A549 treated with dexamethasone at 1 μM for 4 hours (cell line): ENCODE measurements at places on chromosomes 2 and 18. TPM values are rescaled to one million over a fixed set of nuclear protein-coding genes. Genes with fewer than 3 reads are reported as not detected.

PPP4R3B gene
- total RNA-seq = 24.3 to 38.0 TPM (median 33.4 TPM) in 5 replicates

ZNF396 gene
- 0.58 to 0.75 TPM (median 0.64 TPM) in 5 replicates for total RNA-seq

TMEM87B gene
- 14.4 to 18.7 TPM (median 16.7 TPM) in 5 replicates for total RNA-seq

KCTD1 gene
- 32.9 to 44.0 TPM (median 40.8 TPM) in 5 replicates for total RNA-seq

SLC40A1 gene
- 1.4 to 2.0 TPM (median 1.7 TPM) in 5 replicates for total RNA-seq

WIPF1 gene
- total RNA-seq = 16.9 to 30.3 TPM (median 24.7 TPM) in 5 replicates

ZNF892 gene
- total RNA-seq = 0.36 to 0.91 TPM (median 0.69 TPM) in 5 replicates

SCN7A gene
- not detected in 5 replicates for total RNA-seq

STK16 gene
- total RNA-seq = 25.9 to 30.2 TPM (median 28.5 TPM) in 5 replicates

AGAP1 gene
- total RNA-seq = 14.6 to 25.3 TPM (median 22.9 TPM) in 5 replicates

IER3IP1 gene
- total RNA-seq = 18.3 to 31.5 TPM (median 20.7 TPM) in 5 replicates

MYO5B gene
- 6.9 to 8.7 TPM (median 7.3 TPM) in 5 replicates for total RNA-seq

ITGB6 gene
- 0.35 to 1.2 TPM (median 0.60 TPM) in 5 replicates for total RNA-seq

CDK5R2 gene
- 5.9 to 9.3 TPM (median 8.1 TPM) in 5 replicates for total RNA-seq

MC4R gene
- not detected in 5 replicates for total RNA-seq

COBLL1 gene
- total RNA-seq = 4.5 to 6.9 TPM (median 6.0 TPM) in 5 replicates

TWIST2 gene
- total RNA-seq = 8.1 to 12.9 TPM (median 12.3 TPM) in 5 replicates

COL5A2 gene
- 46.6 to 84.3 TPM (median 73.8 TPM) in 5 replicates for total RNA-seq

FSIP2 gene
- 0.02 TPM in 1 of 5 replicates, not detected in the others for total RNA-seq

DNAH6 gene
- 0.01 to 0.12 TPM (median 0.04 TPM) in 4 of 5 replicates, not detected in the other for total RNA-seq

TMEM237 gene
- 16.3 to 21.5 TPM (median 20.6 TPM) in 5 replicates for total RNA-seq

C2orf66 gene
- total RNA-seq = 0.05 TPM in 1 of 5 replicates, not detected in the others

RABL2A gene
- total RNA-seq = 6.7 to 10.9 TPM (median 9.0 TPM) in 5 replicates

ANKRD36C gene
- 2.9 to 4.9 TPM (median 3.5 TPM) in 5 replicates for total RNA-seq

SCN3A gene
- 0.01 to 0.02 TPM (median 0.02 TPM) in 3 of 5 replicates, not detected in the others for total RNA-seq

MAB21L4 gene
- total RNA-seq = 0.14 to 0.36 TPM (median 0.29 TPM) in 5 replicates

KCTD18 gene
- 9.5 to 13.0 TPM (median 11.5 TPM) in 5 replicates for total RNA-seq

IL36G gene
- not detected in 5 replicates for total RNA-seq

IGFBP2 gene
- total RNA-seq = 69.4 to 100.0 TPM (median 96.6 TPM) in 5 replicates

PLA2R1 gene
- 1.7 to 2.7 TPM (median 2.2 TPM) in 5 replicates for total RNA-seq

COLEC11 gene
- total RNA-seq = 0.47 to 0.83 TPM (median 0.69 TPM) in 5 replicates

TDRD15 gene
- not detected in 5 replicates for total RNA-seq

SMAD7 gene
- 22.5 to 25.0 TPM (median 24.2 TPM) in 5 replicates for total RNA-seq

RAB6C gene
- total RNA-seq = not detected in 5 replicates

TLX2 gene
- 0.17 to 0.31 TPM (median 0.21 TPM) in 5 replicates for total RNA-seq

DHRS9 gene
- total RNA-seq = 3.4 to 4.6 TPM (median 3.9 TPM) in 5 replicates

HOXD1 gene
- total RNA-seq = 0.15 to 0.25 TPM (median 0.21 TPM) in 5 replicates

TUBB8B gene
- total RNA-seq = 0.12 TPM in 1 of 5 replicates, not detected in the others

PRKD3 gene
- 9.5 to 17.0 TPM (median 14.7 TPM) in 5 replicates for total RNA-seq

GAREM2 gene
- total RNA-seq = 4.4 to 8.7 TPM (median 7.2 TPM) in 5 replicates

FOXD4L1 gene
- 0.09 to 0.54 TPM (median 0.41 TPM) in 5 replicates for total RNA-seq

SIX3 gene
- total RNA-seq = 2.0 to 3.7 TPM (median 3.3 TPM) in 5 replicates

LHCGR gene
- not detected in 5 replicates for total RNA-seq

OTOS gene
- total RNA-seq = not detected in 5 replicates

KCNE4 gene
- 0.32 to 0.90 TPM (median 0.46 TPM) in 5 replicates for total RNA-seq

IL37 gene
- total RNA-seq = 0.23 TPM in 1 of 5 replicates, not detected in the others

NABP1 gene
- total RNA-seq = 10.0 to 16.2 TPM (median 13.7 TPM) in 5 replicates

GCA gene
- 4.3 to 6.0 TPM (median 5.8 TPM) in 5 replicates for total RNA-seq

TPO gene
- 0.12 to 0.20 TPM (median 0.17 TPM) in 4 of 5 replicates, not detected in the other for total RNA-seq

NT5DC4 gene
- 0.05 TPM in 1 of 5 replicates, not detected in the others for total RNA-seq

ZC3H6 gene
- total RNA-seq = 0.24 to 0.80 TPM (median 0.62 TPM) in 5 replicates

RND3 gene
- 39.3 to 52.9 TPM (median 45.7 TPM) in 5 replicates for total RNA-seq

SNTG2 gene
- total RNA-seq = not detected in 5 replicates

RGPD3 gene
- total RNA-seq = 0.14 to 0.25 TPM (median 0.16 TPM) in 5 replicates
